GM12878 (cell line): ENCODE measurements at places on chromosomes 1 and 21. TPM values are rescaled to one million over a fixed set of nuclear protein-coding genes. Genes with fewer than 3 reads are reported as not detected.

GRCh38 chr1:160826546-160826945 is 30.6 kb downstream of the LY9 start:
- DNase-seq = no peak

DNA sequence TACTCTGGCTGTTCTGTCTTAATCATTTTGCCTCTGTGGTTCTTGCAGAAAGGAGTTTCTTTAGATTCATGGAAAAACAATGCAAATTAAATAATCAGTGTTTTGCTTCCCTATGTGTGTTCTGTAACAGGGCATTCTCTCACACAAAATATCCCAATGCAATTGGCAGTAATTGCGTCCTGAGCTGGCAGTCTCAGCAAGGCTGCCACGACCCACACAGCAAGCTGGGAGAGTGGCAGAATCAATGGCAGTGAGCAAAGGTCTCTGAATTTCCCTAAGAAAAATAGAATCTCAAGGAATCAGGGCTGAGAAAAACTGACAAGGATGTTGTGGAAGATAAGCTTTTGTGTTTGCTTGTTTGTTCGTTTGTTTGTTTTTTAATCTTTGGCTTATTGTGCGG is 198.1 kb upstream of the ST6GALNAC5 start:
- no peak for DNase-seq

- no peak for DNase-seq
These were observed 240.3 kb downstream of the LMX1A start for GRCh38 chr1:165116171-165116570.

GRCh38 chr1:42979896-42980800 is 21.5 kb upstream of the SLC2A1 start:
- DNase-seq = no peak

ADAM30 gene
- not detected in 2 replicates for polyA plus RNA-seq

ITLN2 gene
- not detected in 2 replicates for polyA plus RNA-seq

RGS7 gene
- not detected in 2 replicates for polyA plus RNA-seq
